ENCODE measurements at places on chromosomes 11 and 22. TPM values are rescaled to one million over a fixed set of nuclear protein-coding genes. Genes with fewer than 3 reads are reported as not detected.

SPTBN2 gene
- 11.7 TPM for total RNA-seq

FAM227A gene
- 0.46 TPM for total RNA-seq

CRYBB1 gene
- not detected for total RNA-seq

CRYBB3 gene
- total RNA-seq: 0.22 TPM

CNIH2 gene
- 1.6 TPM for total RNA-seq

GLYATL2 gene
- total RNA-seq: not detected

OR51B4 gene
- total RNA-seq: not detected

PATE2 gene
- total RNA-seq: not detected

WT1 gene
- 5.9 TPM for total RNA-seq

RNF169 gene
- 4.7 TPM for total RNA-seq

OR5T2 gene
- not detected for total RNA-seq

LDHAL6A gene
- total RNA-seq: not detected

KRTAP5-10 gene
- not detected for total RNA-seq

APOA5 gene
- total RNA-seq: not detected

DNAJB7 gene
- not detected for total RNA-seq

OR8A1 gene
- not detected for total RNA-seq

MAP6 gene
- total RNA-seq: 1.9 TPM

C22orf23 gene
- 0.16 TPM for total RNA-seq

Measured in A549 treated with CORT108297 at 1 μM for 4 hours (cell line).